ENCODE measurements at places on chromosomes 6 and 20.

DNA sequence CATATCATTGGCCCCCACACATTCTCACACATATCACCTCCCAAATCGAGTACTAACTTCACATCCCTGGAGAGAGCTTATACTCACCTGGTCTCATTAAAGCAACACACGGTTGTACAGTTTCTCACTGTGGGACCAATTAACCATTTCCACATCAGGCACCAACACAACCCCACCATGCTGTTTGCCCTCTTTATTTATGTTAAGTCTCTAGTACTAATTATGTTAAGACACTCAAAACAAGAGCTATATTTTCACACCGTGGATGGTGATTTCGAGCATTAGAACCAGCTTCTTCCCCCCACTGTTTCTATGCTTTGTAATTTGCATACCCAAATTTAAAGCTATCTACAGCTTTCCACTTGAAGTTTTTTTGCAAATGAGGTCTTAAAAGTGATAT, 6.3 kb downstream of the SCML4 start:
- no peak for DNase-seq

DNA sequence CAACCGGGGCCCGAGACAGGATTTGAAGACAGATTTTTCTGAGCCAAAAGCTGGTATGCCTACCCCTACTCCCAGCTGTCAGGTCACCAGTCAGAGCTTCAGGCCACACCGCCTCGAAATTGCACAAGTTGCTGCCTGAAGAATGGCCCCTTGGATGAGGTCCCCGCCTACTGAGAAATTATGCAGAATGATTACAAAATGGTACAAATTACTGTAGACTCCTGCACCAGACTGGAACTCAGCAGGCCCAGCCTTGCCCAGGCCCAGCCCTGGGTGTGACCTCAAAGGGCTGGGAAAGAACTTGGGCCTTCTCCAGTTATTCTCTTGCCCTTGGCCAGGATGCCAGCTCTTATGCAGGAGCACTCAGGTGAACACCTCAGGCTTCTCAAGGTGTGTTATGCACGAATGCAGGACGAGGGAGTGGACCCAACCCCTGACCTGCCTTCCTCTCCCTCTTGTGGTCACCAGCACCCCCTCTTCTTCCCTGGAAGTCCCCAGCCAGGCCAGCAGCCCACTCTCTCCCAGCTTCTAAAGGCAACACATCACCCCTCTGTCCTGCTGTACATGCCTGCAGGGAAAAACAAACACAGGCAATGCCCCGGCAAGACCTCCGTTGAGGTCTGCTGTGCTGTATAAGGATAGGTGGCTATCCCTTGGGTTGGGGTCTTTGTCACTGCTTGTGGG, 88.7 kb upstream of the NAA20 start:
- DNase-seq, result no peak

GRCh38 chr20:7798176-7798575, 142.1 kb downstream of the HAO1 start:
- no peak for DNase-seq

- no peak for DNase-seq
Measured at GRCh38 chr20:19633985-19634384, 124.1 kb upstream of the RIN2 start.

DNA sequence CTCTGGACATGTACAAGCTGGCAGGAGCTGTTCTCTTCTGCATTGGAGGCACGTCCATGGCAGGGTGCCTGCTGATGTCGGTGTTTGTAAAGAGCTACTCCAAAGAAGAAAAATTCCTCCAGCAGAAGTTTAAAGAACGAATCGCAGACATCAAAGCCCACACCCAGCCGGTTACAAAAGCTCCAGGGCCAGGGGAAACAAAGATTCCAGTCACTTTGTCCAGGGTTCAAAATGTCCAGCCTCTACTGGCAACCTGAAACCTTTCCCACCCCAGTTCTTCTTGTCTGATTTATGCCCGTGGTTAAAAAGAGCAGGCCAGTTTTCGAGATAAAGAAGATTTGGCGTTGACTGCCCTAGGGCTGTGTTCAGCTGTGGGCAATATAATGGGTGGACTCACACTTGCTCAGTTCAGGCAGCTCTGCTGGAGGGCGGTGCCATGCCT, 19.7 kb downstream of the NRSN1 start:
- no peak for DNase-seq

- no peak for DNase-seq
Measured at GRCh38 chr6:158207422-158207788, 39.3 kb downstream of the GTF2H5 start.

DNA sequence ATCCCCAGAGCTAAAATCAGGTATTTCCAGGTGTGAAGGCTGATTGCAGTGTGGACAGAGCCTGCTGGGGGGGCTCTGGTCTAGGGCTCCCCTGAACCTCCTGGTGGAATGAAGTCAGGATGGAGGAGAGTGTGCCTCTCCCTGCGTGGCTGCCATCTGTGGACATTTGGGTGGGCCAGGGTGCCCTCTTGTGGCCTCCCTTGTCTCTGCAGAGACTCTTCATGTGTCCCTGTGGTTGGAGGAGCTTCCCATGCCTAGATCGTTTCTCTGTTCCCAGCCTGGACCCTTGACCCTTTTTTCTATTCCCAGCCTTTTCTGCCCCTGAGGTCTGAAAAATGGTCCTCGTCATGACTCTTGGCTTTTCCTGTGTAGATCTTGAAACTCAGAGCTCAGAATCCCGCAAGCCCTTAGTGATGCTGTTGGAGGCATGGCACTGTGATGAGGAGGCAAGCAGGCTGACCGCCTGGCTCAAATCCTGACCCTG, 9.9 kb upstream of the PSMF1 start:
- DNase-seq, result peak; percentile 13

DNA sequence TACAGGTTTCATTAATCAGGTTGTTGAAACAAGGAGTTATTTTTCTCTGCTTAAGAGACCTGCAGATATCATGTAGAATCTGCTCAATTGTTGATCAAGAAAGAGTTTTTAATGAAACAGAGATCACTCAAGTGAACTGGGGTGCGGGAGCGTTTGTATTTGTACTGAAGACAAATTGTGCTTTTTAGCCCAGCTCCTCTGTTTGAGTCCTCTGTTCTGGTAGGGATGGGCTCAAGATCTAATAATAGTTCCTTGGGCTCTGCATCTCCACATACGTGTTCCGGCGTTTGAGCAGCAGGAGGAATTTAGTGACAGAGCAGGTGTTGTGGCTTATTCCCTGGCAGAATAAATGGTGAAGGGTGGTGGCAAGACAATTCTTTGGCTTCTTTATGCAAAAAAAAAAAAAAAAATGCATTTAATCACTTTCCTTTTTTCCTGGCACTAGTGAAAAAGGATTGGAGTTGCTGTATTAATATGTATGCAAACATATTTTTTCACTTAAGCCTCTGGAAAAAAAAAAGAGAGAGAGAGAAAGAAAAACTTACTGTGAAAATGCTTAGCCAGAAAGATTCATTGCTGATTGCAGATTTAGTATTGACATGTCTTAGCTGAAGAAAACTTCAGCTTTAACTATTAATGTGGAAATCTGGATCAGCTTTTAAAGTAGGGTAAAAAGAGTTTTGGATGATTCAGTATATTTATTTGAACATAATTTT, 4.0 kb downstream of the CITED2 start:
- no peak for DNase-seq

GRCh38 chr20:63090682-63091571, 84.2 kb upstream of the BHLHE23 start:
- no peak for DNase-seq

DNA sequence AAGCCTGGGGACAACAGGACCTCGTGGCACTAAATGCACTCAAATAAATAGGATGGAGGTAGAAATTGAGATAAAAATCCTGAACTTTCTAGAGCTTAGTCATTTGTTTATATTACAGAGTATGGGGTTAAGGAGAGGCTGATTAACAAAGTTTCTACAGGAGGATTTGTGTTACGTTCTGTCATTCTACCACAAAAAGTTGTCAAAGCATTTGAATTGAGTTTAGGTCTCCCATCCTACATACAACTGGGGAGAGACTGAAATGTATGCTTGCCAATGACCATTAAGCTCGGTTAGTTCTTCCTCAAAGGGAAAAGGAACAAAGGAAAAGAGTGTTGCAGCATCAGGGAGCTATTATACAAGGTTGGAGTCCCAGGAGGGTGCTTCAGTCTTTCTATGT, 597.9 kb downstream of the COL12A1 start:
- no peak for DNase-seq

DNA sequence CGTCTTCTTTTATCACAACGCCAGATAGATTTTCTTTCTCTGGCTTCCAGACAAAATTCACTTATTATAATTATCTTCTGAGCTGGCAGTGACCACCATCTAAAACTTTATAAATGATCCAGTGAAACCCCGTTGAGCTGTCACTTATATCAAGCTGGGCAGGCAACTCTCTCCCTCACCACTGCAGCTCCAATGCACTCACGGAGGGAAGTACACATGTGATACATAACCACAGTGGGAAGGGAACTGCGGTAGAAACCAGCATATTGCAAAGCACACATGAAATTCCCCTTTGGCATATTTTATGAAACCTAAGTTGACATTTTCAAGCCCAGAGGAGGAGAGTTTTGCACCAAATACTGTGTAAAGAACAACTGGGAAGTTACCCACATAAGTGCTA, 536.9 kb downstream of the HACE1 start:
- no peak for DNase-seq

- no peak for DNase-seq
Measured at GRCh38 chr20:36754656-36755222, 8.8 kb upstream of the NDRG3 start.

- DNase-seq, result no peak
Measured at GRCh38 chr6:44180886-44181285, 22.3 kb downstream of the CAPN11 start.

DNA sequence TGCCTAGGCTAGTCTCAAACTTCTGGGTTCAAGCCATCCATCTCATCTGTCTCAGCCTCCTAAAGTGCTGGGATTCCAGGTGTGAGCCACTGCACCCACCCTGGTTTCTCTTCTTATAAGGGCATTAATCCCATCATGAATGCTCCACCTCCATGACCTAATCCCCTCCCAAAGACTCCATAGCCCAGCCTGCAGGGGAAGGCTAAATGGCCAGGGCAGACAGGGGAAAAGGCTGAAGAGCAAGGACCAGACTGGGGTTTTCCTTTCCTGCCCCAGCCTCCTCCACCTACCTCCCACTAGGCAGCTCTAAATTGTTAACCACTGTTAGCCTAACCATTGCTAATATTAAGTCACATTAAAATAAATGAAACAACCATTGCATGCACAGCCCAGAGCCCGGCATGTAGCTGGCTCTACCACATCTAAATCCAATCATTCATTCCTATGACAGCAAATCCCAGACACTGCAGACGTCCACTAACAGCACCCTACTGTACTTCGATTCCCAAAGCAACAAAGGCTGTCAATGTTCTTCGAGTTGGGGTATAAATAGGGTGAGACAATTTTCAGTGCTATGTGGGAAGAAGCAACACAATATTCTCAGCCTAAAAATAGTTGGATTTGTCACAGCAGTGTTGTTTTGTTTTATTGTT, 243.2 kb upstream of the ARID1B start:
- no peak for DNase-seq

GRCh38 chr6:166911248-166911677, 45.1 kb downstream of the RNASET2 start:
- no peak for DNase-seq

- no peak for DNase-seq
Measured at GRCh38 chr6:41571021-41571780, 25.0 kb downstream of the FOXP4 start.

GRCh38 chr20:3447321-3447720, 23.5 kb upstream of the ATRN start:
- DNase-seq, result no peak

DNA sequence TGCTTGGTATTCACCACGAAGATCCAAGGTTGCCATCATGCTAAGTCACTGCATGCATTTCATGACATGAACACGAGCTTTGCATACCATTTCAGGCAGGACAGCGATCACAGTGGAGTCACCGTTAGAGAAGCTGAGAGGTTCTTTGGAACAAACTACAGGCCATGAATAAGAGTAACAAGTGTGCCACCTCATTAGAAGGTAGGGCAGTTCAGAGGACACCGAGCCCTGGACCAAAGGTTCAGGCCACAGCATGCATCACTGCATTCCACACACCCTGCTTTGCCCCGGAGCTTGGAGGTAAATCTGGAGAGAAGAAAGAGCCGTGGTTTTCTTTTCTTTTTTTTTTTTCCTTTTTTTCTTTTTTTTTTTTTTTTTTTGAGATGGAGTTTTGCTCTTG, 66.9 kb upstream of the CDH4 start:
- no peak for DNase-seq

DNA sequence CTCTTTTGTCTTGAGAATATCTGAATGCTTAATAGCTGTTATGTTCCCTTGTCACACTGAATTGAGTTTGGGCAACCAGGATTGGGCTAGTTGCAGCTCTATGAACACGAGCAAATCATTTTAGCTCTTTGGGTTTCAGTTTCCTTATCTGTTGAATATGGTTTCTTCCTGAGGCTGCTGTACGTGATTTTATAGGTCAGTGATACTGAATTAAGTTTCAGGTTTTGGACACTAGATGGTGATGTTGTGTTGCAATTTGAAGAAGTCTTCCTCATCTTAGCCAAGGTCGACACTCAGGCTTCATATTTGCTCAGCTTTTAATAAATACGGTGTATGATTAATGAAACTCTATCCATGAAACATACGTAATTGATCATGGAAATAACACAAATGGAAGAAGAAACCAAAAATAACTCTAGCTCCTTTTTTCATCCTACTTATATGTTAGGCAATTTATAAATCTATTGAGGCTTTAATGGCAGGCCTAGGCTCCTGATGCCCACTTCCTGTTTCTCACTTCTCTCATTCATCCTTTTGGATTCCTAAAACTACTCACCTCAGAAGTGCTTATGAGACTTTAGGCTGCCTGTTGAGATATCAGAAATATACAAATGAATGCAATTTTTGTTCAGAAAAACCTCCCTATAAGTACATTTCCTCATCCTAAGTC, 354.1 kb upstream of the MAP3K7 start:
- no peak for DNase-seq

DNA sequence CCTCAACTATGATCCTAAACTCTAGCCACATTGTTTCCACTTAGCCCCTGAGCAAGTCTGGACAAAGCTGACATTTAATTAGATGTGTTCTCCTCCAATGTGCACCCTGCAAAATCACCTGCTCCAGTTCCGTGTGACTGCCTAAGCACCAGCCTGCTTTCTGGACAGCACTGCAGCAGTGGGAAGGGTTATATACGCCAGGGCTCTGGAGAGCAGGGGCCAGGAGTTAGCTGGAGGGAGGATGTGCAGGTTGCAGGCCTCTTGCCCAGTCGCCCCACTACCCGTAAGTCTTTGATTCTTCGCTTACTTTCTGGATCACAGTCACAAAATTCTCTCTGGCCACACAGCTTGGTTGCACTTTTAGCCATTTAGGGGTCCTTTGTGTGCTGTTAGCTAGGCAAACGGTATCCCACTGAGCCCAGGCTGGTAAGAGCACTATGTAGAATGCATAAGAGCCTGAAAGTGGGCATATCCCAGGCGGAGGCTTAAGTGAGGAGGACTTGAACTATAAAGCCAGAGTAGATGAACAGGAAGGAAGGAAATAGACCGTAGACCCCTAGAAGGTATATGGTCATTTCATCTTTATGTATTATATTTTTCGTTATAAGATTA, 10.7 kb upstream of the PLEKHG1 start:
- DNase-seq, result no peak

GRCh38 chr6:130431346-130431852, 65.6 kb downstream of the TMEM200A start:
- no peak for DNase-seq

GRCh38 chr6:135941275-135942025, 89.9 kb downstream of the PDE7B start:
- DNase-seq, result no peak
